ENCODE measurements at places on chromosomes 5 and 9.

DNA sequence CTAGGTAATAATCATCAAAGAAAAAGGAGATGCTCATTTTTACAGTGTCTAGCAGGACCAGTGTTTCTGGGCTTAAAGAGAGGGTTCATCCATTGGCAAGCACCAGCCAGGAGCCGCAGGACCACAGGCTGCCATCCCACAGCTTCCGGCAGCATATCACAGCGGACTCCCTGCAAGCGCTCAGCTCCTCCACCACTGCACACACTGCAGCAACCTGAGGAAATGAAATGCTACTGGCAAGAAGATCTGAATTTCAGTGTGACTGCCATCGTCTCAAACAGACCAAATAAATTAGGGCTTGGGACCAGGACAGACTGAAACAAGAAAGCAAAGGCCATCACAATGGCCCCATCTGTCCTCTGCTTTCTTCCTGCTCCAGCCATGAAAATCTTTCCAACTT lies 114.2 kb downstream of the TTC39B start:
- H3K27ac ChIP-seq, result no peak overlapping the region
- H3K27me3 ChIP-seq, result no peaks in the 10 kb centered on the region
- no peak for DNase-seq
- H3K4me1 ChIP-seq, result no peaks in the 10 kb centered on the region

GRCh38 chr5:17415321-17415758 lies 82.7 kb upstream of the TAF11L2 start:
- no peaks in the 10 kb centered on the region for H3K4me1 ChIP-seq
- no peak for DNase-seq
- H3K27me3 ChIP-seq, result no peaks in the 10 kb centered on the region
- no peak overlapping the region for H3K27ac ChIP-seq
- H3K4me3 ChIP-seq, result no peak overlapping the region

- H3K36me3 ChIP-seq, result no peaks in the 10 kb centered on the region
- no peak overlapping the region for H3K27ac ChIP-seq
- no peaks in the 10 kb centered on the region for H3K27me3 ChIP-seq
- no peaks in the 10 kb centered on the region for H3K4me1 ChIP-seq
- DNase-seq, result no peak
Measured at GRCh38 chr5:129392681-129393080, 67.4 kb upstream of the ADAMTS19 start.

- H3K27me3 ChIP-seq, result peaks cover 4% of the 10 kb centered on the region
- no peak for DNase-seq
- no peaks in the 10 kb centered on the region for H3K4me1 ChIP-seq
- H3K27ac ChIP-seq, result no peak overlapping the region
Measured at GRCh38 chr5:146409054-146409671, 38.0 kb upstream of the TCERG1 start.

DNA sequence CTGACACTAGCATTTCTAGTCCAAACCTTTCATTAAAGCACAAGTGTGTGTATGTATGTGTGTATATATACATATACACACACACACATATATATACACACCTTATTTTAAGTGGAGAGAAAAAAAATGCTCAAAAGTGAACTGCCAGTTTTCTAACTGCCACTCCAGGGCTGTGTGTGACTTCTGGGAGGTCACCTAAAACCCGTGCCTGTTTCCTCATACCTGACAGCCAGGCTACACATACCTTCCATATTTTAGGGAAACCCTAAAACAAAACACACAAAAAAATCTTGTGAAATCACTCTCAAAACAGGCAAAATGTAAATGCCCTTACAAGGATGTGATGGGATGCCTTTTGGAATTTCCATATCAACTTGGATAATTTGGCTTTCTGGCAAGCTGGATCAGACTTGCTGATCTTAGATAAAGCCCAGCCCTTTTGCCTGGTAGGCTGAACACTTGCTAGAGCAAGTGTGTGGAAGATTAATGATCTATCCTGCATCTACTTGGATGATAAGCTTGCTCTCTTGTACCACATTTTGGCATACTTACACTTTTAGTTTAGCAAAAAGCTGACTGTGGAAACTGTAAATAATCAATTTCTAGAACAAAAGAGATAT lies 127.8 kb downstream of the GNAQ start:
- no peak overlapping the region for H3K27ac ChIP-seq
- H3K4me3 ChIP-seq, result no peak overlapping the region
- H3K36me3 ChIP-seq, result peaks cover 4% of the 10 kb centered on the region
- H3K27me3 ChIP-seq, result no peaks in the 10 kb centered on the region
- no peak for DNase-seq

GRCh38 chr5:112977440-112977861 lies 853 bp downstream of the DCP2 start:
- H3K27me3 ChIP-seq, result no peaks in the 10 kb centered on the region
- peaks cover 20% of the 10 kb centered on the region for H3K4me1 ChIP-seq
- peak overlapping the region; percentile 78 for H3K27ac ChIP-seq
